Testis (tissue), 5 donors: ENCODE measurements at places on chromosomes 16 and 17. TPM values are rescaled to one million over a fixed set of nuclear protein-coding genes. Genes with fewer than 3 reads are reported as not detected.

Gene SSTR5
- polyA plus RNA-seq, result not detected

Gene PRAC2
- 0.86 TPM for polyA plus RNA-seq

Gene RGS9
- polyA plus RNA-seq, result 4.6 TPM

Gene APOH
- 1.2 TPM for polyA plus RNA-seq

Gene TEKT1
- polyA plus RNA-seq, result 61.3 TPM

Gene HLF
- 7.0 TPM for polyA plus RNA-seq

Gene TMIGD1
- not detected for polyA plus RNA-seq

- no peak for DNase-seq
Observed at GRCh38 chr16:3854750-3855541, 25.6 kb downstream of the CREBBP start.

DNA sequence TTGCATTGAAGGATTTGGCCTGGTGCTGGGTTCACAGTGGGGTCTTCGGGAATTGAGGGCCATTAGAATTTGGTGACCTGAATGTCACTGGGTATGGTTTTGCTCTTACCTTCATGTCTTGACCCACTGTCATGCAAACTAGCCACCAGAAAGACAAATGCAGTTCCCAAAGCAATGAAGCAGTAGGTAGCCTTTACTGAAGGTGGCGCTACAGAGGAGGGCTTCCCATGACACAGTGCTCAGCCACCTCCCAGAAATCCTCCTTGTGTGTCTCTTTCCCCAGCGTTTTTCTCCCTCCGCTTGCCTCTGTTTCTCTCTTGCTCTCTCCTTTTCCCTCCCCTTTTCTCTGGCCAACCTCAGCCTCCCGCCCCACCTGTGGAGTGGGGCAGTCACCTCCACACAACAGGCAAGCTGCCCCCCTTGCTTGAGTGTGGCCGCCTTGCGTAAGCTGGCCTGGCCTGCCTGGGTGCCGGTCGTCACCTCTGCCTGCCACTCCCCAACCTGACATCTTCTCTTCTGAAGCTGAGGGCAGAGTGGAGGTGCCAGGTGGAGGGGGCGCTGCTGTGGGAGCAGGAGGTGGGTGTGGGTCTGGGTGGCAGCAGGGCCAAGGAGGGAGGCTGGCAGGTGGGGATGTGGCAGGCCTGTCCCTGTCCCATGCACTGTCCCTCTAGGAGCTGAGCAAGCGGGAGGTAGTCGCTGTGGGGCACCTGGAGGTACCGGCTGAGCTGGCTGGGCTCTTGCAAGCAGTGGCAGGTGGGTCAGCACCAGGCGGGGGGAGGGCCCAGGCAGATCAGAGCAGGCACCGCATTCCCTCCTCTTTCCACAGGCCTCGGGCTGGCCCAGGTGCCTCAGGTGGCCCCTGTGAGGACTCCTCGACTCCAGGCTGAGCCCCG lies 34.7 kb downstream of the MYO15A start:
- DNase-seq, result no peak

DNA sequence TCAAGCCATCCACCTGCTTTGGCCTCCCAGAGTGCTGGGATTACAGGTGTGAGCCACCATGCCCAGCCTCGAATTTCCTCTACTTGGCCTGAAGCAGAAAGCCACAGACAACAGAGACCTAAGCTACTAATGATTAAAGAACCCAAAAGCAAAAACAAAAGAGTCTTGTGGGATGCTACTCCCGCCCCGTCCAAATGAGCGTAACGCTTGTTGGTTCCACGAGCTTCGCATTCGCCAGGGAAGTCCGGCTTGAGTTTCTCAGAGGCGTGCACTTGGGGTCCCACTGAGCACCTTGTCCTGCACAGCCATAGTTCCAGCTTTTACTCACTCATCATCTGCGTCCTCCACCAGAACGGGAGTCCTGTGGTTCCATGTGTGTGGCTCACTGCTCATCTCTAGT lies 16.0 kb downstream of the CEP295NL start:
- no peak for DNase-seq

DNA sequence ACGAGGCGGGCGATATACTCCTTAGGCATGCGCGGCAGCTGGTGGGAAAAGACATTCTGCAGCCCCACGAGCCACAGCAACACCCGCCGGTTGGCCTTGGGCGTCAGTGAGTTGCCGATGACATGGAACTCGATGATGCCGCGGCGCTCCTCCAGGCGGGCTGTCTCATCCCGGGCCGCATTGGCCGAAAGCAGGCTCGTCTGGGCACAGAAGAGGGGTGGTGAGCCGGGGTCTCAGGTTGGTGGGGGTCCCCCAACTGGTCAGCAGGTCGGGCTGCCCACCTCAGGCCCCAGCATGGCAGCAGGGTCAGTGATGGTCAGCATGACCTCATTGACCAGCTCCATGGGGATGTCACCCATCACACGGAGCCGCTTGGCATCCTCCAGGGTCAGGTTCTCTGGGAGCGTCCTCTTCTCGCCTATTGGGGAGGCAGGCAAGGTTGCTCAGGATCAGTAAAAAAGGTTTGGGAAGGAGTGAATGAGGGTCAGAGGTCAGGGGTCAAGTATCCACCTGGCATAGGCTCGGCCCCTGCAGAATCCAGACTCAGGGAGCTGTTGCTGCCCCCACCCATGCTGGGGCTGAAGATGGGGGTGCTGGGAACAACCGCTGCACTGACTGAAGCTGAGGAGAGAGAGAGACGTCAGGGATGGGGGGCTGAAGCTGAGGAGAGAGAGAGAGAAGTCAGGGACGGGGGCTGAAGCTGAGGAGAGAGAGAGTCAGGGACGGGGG lies 3.6 kb downstream of the KAT2A start:
- DNase-seq, result no peak
